CD4-positive, alpha-beta T cell treated with Interleukin-1 beta for 1 hour (primary cell): ENCODE measurements at places on chromosomes 6 and 20.
A peak's percentile ranks its signal among the peaks of the same experiment; 100 is the strongest.

DNA sequence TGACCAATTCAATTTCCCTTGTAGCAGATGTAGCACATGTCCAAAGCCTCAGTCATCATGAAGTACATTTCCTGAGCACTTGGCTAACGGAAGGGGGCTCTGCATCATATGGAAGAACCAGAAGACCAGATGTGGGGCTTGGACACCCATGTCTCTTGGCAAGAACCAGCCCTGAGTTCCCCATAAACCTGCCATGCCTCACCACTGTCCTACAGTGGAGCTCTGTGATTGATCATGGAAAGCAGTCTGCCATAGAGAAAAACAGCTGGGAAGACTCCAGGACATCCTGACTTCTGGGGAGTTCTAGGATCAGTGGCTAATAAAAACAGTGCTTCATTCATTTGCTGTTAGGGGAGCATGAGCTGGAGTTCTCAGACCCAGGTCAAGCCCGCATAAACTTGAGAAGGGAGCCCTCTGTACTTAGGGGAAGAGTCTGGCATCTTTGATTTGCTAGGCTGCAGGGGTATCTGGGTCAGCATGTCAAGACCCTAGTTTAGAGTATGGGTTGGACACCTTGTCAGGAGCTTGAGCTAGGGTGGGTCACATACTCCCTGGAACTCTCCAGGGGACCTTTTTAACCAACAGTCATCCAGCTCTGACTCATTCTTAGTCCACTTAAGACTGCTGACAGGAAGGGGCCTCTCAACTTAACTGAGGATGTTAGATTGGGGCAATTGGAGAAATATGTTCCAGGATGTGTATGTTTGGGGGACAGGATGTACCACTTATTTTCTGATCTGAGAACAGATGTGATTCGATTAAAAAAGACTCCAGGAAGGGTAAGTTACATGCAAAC is 26.3 kb upstream of the TRAM2 start:
- DNase-seq, result no peak

- no peak for DNase-seq
These were observed 129.3 kb downstream of the KLHL32 start for GRCh38 chr6:97053643-97054411.

GRCh38 chr6:108793516-108794251 is 54.5 kb upstream of the ARMC2 start:
- no peak for DNase-seq

GRCh38 chr6:158374020-158374419 is 61.8 kb downstream of the TULP4 start:
- no peak for DNase-seq

DNA sequence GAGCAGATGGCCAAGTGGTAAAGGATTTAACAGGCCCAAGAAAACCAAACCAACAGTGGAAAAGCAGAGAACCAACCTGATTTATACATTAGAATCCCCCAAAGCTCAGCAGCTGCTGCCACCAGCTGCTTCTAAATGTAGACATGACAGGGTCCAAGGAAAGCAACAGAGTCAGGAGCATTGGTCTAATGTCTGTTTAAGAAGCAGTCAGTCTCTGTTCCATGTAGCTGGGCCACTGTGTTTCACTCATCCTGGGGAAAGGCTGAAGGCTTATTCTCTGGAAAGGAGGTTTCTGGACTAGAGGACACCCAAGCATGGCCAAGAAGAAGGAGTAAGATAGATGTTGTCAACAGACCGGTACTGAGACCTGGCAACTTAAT is 75.4 kb downstream of the TMEM244 start:
- DNase-seq, result no peak

DNA sequence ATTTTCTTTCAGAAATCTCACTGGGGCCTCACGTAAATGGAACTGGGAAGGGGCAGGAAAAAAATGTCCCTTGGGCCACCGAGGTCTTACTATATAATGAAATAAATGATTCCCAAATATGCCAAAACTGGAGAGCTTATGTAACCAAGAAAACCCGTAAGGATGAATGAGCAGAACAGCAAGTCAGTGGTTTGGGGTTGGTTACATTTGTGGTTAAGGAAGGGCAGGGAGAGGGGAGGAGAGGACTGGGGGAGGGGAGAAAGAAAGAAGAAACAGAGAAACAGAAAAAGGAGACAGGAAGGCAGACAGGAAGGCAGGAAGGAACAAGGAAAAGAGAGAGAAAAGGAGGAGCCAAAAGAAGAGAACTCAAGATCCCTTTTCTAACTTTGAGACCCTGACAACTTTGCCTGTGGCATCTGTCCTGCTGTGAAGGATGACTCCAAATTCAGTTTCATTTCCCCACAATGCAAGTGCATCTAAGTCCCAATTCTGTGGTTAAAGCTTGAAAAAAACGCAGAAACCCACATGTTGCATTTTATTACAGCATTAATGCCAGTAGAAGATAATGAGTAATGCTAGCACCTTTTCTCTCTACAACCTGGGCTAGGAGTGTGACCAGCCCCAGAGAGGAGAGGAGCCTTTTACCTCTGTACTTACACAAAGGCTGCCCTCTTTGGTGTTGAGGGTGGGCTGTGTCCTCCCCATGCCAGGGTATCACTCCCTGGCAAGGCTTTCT is 10.8 kb upstream of the ARMC2 start:
- peak; percentile 32 for DNase-seq

DNA sequence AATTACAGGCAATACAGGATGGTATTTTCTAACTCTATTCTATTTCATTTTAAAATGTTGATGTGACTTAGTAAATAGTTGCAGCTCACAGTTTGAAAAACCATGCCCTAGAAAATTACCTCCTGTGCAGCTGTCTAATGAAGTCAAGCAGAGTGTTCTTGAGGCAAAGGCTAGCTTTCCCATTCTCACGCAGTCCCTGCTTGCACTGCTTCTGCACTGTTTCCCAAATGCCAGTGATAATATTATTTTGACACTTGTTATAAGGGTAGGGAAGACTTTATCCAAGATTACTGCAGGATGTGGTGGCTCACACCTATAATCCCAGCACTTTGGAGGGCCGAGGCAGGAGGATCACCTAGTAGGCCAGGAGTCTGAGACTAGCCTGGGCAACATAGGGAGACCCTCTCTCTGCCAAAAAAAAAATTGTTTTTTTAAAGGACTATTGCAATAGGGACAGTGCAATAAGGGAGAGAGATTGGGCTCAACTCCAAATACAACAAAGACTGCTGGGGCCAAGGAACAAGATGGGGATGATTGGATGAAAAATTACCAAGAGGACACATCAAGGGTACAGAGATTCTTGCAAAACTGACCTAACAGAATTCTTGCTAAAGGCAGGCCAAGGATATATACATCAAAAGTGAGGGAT is 196.1 kb downstream of the LY86 start:
- no peak for DNase-seq

DNA sequence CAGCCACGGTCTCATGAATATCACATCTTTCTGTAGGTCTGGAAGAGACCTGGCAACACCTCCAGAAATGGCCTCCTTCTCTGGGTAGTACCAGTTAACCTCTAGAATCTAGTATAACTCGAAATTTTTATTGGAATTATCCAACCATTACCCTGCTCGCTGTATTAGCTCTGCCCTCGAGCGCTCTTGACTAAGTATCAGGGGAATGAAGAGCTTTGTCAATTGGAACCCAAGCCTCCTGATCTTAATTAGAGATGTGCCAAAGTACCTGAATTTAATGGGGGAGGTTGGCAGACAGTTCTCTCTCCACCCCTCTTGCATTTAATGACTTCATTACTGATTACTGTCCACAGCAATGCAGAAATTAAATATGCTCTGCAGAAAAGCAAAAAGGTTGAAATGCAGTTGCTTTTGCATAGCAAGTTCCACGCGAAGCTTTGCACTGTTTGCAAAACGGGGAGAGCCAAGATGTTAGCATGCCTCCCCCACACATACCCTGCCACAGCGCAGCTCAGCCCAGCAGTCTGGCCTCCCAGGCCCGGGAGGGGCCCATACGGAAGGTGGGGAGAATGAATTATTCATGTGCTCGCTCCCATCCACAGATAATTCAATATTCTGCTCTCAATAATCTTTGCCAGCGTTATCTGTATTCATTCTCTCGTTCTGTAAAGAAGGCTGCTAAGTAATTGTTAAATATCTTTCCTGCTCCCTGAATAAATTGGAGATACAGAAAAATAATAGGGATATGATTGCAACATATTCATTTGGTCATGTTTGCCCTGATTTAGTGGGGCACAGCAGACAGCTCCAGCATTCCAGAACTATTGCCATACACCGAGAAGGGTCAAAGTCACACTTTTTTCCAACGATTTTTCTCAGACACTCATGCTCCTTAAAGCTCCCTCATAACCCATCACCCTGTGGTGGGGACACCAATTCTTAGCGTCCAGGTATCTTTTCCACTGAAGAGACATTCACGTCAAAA is 305.8 kb downstream of the CDH26 start:
- DNase-seq, result no peak
